Left ventricle myocardium inferior (tissue), 1 donor: ENCODE measurements at places on chromosomes 3 and 15.

DNA sequence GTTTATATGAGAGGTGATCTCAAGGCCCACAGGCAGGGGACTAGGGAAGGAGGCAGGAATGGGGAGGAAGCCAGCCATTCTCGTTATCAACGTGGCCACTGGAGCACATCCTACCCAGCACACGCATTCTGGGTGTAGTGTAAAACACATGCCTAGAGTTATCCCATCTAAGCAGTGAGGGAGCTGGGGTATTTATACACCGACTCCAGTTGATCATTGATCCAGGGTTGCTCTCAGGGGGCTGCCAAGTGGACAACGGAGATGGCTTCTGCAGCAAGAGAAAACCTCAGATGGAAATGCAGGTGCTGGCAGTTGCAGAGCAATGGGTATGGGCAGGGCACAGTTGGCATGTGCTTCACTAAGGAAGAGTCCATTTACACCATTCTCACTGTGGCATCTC is 30.4 kb upstream of the SYNM start:
- DNase-seq, result no peak

GRCh38 chr15:40452296-40453090 is 11.7 kb downstream of the BAHD1 start:
- DNase-seq, result no peak

GRCh38 chr3:6989608-6990291 is 128.8 kb downstream of the GRM7 start:
- DNase-seq, result no peak

GRCh38 chr3:8987645-8988383 is 24.5 kb upstream of the RAD18 start:
- DNase-seq, result peak; percentile 53

DNA sequence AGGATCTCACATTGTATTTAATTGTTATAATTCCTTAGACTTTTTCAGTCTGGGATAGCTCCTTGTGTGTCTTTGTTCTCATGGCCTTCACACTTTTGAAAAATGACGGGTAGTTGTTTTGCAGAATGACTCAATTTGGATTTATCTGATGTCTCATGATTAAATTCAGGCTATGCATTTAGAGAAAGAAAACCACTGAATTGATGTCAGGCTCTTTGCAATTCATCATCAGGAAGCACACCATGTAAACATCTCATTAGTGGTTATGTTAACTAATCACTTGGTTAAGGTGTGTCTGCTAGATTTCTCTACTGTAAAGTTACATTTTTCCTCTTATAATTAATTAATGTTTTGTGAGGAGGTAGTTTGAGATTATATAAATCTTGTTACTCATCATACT is 8.0 kb upstream of the SLC22A13 start:
- no peak for DNase-seq
